Activated CD4-positive, CD25-positive, alpha-beta regulatory T cell (primary cell): ENCODE measurements at places on chromosomes 3 and 15.

- DNase-seq: no peak
These were observed 64.1 kb downstream of the LRRK1 start for GRCh38 chr15:100983221-100983620.

DNA sequence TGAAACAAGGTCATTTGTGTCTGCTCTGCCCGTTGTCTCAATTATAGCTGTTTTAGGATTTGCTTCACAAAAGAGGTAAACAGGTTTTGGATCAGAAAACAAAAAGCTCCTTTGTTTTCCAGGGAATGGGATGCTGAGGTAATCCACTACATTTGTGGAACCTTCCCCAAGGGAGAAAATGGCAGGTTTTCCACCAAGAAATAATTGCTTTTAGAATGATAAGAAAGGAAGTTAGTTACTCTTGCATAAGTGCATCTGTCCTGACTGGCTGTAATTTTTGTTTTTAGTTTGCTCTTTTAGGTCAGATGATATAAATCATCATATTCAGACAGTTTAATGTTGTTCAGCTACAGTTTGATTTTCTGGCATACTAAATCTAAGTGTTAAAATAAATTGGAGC lies 198.5 kb upstream of the COL8A1 start:
- DNase-seq: no peak

GRCh38 chr3:188899881-188900280 lies 271.9 kb upstream of the TPRG1 start:
- DNase-seq: no peak

DNA sequence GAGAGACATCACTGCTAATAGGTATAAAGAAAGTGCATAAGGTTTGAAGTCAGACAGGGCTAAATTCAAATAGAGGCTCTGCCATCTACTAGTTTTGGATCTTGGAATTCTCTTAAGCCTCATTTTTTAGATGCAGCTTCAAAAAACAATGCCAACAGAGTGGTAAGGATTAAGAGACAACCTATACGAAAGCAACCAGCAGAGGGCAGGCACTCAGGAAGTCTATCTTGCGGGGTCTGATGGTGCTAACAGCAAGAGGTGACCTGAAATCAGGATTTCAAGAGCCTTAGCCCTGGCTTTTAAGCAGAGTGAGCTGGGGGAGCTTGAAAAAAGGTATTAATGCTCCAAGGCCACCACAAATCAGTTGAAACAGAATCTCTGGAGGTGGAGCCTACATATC lies 40.7 kb downstream of the LDHAL6B start:
- DNase-seq: peak; percentile 15

DNA sequence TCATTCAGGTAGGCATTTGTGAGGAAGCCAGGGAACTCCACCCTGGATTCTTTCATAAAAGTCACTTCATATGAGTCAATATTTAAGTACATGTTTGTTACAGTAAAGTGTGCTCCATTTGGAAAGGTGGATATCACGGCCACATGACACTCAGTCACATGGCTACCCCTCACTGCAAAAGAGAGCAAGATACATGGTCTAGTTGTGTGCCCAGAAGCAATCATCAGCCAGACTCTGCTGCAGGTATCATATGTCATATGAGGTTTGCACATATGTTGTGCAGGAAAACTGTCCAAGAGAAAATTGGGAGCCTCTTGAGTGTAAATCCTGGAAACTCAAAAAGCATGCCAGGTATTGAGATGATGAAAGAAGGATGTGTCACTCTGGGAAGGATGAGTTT lies 55.0 kb upstream of the NMNAT3 start:
- no peak for DNase-seq

- no peak for DNase-seq
These were observed 1055.7 kb downstream of the NAALADL2 start for GRCh38 chr3:175914785-175915184.

DNA sequence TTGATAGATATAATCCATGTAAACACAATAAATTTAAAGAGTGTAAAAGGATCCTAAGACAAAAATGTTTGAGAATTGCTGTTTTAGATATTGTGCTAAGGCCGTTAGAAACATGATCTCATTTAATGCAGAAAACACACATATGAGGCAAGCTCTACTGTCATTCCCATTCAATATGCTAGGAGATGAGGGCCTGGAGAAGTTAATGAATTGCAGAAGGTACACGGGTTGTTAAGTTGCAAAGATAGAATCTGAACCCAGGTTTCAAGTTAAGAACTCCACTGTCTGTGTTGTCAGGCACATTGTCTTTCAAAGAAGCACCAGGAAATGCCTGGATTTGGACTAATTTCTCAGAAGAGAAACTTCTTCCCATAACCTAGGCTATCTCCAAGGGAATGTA lies 65.1 kb upstream of the SAMMSON start:
- DNase-seq: no peak

DNA sequence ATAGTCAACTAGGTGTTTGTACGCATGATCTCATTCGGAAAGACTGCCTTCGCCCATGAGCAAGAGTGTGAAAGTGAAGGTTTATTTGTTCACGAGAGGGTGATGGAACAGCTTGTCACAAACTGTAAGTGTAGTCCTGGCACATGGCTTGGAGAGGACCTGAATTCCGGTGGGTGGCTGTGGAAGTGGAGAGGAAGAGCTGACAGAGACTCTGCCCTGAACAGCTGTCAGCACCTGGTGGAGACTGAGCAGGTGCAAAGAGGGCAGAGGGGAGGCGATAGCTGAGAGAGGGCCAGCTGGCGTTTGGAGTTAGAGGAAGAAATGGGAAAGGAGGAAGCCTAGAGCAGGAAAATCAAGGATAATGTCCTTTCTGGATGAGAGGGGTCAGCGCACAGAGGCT lies 155.7 kb downstream of the EEFSEC start:
- no peak for DNase-seq

- no peak for DNase-seq
These were observed 30.2 kb upstream of the SLCO2A1 start for GRCh38 chr3:134059671-134060560.

- no peak for DNase-seq
These were observed 88.3 kb upstream of the ACP3 start for GRCh38 chr3:132228923-132229322.

DNA sequence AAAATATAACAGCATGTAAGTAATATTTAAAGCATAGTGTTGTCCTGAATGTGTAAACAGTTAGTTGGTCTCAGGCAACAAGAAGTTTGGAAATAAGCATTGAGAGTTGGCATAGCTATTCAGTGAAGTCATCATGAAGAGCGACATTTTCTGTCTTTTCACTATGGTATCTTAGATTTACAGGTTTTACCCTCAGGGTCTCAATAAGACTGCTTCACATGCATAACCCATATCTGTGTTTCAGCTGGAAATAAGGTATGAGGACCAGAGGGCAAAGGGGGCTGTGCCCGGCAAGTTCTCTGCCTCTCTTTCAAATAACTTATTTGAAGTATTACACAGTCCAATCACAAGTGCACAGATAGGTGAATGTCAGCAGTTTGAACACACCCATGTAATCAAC lies 290.2 kb upstream of the CNTN3 start:
- no peak for DNase-seq

DNA sequence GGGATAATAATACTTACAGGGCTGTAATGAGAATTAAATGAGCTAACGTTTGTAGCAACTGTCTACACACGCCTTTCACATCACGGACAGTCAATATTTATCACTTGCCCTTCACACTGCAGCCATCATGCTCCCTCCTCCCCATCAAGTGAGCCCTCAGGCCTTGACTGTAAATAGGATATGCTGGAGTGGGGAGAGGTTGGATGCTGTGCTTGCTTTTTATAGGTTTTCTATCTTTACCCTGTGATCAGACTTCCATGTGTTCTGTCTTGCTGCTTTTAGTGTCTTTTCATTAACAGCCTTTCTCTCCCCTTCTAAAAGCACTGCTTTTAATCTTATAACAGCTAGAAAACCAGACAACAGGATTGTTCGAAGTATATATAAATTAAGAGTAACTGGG lies 12.8 kb upstream of the MAGEF1 start:
- no peak for DNase-seq

- no peak for DNase-seq
These were observed 9.2 kb downstream of the SKIC8 start for GRCh38 chr15:78290222-78290621.

- DNase-seq: no peak
These were observed 57.9 kb downstream of the RASGRF1 start for GRCh38 chr15:79032656-79033055.

DNA sequence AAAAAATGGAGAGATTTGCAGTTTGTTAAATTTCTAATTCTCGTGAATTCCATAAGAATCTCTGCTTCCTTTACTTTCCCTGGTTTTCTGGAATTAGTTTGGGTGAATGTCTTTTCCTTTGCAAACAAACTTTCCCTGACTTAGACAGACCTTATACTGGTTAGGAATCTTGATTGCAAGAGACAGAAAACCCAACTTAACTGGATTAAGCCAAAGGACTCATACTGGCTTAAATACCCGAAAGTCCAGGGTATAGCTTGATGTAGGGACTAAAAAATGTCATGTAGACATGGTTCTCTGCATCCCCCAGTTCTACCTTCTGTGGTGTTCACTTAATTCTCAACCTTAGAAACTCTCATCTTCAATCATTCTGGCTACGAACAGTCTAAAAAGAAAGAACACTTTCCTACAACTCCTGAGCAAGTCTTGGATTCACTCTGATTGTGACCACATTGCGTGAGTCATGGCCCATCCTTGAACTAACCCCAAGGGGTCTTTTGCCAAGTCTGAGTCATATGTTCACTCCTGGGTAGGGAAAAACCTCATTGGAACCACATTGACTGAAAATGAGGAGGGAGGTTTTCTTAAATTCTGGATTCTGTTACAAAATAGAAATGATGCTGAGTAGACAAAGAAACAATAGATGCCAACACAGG lies 136.0 kb upstream of the DAZL start:
- no peak for DNase-seq

GRCh38 chr3:29291982-29292363 lies 11.1 kb downstream of the RBMS3 start:
- no peak for DNase-seq

DNA sequence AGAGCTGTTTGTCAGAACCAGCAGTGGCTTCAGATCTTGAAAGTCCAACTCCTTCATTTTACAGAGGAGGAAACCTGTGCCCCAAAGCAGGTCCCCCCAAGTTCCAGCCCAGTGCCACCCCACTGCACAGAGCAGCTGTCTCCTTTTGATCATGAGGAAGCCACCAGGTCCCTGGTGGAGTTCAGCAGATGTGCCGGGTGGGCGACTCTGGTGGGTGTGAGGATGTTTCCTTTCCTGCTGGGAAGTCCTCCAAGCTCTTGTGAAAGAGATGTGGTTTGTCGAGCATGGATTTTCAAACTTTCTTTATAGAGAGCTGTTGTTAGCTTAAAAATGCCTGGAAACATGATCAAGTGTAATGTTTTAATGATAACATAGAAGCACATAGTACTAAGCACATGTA lies 52.0 kb downstream of the SMAD3 start:
- DNase-seq: no peak

- no peak for DNase-seq
These were observed 146.1 kb downstream of the AQP9 start for GRCh38 chr15:58284293-58284692.

DNA sequence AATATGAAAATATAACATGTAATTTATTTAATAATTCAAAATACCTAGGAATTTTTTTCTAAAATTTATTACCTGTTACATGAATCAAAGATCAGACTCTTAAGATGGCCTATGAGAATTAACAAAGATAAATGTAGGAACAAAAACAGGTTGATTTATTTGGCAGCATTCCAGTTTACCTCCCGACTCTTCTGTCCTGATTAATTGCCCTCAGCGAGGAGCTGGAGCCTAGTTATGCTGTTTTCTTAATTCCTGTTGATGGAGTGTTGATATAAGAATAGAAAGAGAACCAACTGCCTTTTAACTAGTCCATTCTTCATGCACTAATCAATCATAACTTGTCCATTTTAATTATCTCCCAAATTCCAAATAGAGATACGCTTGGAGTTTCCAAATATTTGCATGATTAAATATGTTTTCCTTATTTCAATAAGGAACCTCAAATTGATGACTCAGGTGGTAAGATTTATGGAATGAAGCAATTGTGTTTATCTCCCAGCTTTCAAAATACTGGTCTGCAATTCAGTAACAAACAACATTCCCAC lies 10.6 kb upstream of the CPB1 start:
- DNase-seq: no peak

DNA sequence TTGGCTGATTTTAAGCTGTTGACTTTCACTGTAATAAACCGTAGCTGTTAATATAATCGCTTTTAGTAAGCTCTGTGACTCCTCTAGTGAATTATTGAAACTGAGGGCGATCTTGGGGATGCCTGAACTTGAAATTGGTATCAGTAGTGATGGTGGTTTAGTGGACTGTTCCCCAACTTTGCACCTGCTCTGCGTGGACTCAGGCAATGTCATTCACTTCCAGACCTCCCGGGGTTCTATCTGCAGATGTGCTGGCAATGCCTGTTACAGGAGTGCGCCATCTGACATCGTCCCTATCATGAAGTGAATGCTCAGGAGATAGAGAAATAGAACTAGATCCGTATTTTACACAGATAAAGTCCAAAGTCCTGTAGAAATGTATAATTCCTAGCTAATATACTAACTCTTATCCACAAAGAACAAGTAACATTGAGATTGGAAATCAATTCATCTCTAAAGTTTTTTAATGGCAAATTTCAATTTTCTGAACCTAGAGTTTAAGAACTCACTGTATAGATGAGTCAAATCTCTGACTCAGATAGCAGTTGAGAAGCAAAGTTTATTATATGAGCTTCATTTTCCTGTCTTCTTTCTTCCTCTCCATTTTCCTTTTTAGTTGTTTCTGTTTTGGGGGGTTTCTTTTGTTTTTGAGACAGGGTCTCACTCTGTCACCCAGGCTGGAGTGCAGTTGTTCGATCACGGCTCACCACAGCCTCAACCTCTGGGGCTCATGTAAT lies 51.8 kb downstream of the HEG1 start:
- no peak for DNase-seq

- peak; percentile 41 for DNase-seq
These were observed 20.4 kb upstream of the SATB1 start for GRCh38 chr3:18445401-18446148.

- DNase-seq: no peak
These were observed 14.2 kb downstream of the IFT80 start for GRCh38 chr3:160384639-160385318.

GRCh38 chr3:72768936-72769335 lies 79.3 kb downstream of the SHQ1 start:
- no peak for DNase-seq

- no peak for DNase-seq
These were observed 28.9 kb downstream of the RARB start for GRCh38 chr3:25456723-25457670.

DNA sequence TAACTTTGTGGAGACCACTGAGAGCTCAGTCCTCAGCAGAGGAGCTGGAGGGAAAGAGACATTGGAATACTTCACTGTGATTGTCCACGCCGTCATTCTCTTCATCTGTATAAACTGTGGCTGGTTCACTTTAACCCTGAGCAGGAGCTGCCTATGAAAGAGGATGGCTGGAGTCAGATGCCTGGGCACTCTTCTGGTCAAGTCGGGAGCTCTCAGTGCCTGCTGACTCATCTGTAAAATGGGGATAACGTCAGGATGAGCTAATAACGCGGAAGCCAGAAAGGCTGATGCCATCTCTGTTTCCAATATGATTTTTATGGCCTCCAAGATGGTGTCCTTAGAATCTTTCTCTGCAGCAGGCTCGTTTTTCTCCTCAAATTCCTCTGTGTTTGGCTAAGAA lies 51.6 kb upstream of the MRPS22 start:
- no peak for DNase-seq

- no peak for DNase-seq
These were observed 704.7 kb upstream of the ARPP21 start for GRCh38 chr3:34934660-34935059.

- DNase-seq: no peak
These were observed 63.7 kb downstream of the DCLK3 start for GRCh38 chr3:36700537-36701248.
